ENCODE measurements at places on chromosomes 16 and 17.

DNA sequence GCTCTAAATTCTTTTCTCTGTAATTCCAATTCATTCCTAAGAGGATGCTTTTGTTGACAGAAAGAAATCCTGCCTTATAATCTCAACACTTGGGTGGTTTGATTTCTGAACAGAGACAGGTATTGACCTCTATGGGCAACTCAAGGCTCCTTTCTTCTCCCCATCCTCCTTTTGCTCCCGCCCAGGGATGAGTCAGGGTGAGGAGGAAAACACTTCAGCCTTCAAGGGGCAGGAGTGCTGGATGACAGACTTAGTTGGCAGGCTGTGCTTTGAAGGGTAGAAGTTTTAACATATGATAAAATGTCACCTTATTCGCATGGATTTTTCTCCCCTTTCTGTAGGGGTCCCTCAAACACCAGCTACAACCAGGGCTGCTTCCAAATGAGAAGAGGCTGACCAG lies 16.7 kb upstream of the TOM1L1 start:
- no peak for DNase-seq

GRCh38 chr16:49116873-49117272 lies 164.8 kb downstream of the CBLN1 start:
- no peak for DNase-seq

DNA sequence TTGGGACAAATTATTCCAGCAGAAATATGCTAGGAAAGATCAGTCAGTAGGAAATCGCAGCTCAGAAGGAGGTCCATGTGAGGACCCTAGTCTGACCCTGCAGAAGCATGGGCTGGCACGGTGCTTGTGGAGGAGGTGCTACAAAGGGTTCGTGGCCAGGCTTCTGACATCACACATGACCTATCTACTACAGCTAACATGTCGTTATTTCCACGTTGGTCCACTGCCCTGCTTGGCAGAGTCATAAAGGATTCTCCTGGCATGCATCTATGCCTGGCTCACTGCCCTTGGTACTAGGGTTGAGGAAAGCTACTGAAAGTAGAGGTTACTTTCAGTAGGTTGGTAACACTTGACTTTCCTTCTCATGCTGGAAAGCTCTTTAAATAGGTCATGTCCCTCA lies 118.1 kb upstream of the SHISA6 start:
- no peak for DNase-seq

DNA sequence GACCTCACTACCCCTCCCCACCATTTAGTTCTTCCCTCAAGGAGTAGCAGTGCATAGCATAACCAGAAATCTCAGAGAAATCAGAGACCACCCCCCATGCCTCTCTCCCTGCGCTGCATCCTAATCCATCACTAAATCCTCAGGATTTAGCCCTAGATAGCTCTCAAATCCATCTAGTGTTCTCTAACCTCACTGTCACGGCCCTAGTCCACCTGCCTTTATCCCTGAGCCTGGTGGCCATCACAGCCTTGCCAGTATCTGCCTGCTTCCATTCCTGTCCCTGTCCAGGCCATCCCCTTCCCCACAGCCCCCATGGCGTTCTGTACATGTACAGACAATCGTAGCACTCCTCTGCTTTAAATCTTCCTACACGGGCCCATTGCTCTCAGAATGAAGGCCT lies 19.1 kb downstream of the CBLN1 start:
- no peak for DNase-seq

DNA sequence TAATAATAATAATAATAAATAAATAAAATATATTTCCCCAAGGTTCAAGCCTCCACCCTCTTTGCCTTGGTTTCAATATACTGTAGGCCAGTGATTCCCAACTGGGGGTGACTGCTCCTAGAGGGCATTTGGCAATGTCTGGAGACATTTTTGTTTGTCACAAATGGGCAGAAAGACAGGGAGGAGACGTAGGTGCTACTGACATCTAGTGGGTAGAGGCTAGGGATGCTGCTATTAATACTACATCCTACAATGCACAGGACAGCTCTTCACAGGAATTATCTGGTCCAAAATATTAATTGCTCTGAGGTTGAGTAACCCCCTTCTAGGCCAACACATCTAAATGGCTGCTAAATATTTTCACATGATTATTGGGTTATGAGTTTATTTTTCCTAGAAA lies 12.8 kb upstream of the PRR14 start:
- no peak for DNase-seq

DNA sequence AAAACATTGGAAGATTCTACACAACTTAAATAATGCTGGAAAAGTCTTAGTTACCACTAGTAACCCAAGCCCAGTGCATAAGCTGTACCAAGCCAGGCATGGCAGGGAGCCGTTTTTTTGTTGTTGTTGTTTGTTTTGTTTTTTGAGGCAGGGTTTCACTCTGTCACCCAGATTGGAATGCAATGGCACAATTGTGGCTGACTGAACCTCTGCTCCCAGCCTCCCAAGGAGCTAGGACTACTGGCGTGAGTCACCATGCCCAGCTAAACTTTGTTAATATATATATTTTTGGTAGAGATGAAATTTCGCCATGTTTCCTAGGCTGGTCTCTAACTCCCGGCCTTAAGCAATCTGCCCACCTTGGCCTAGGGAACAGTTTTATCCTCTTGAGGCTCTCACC lies 564 bp upstream of the TMIGD1 start:
- DNase-seq: no peak

GRCh38 chr17:32100971-32101631 lies 41.2 kb upstream of the RHOT1 start:
- DNase-seq: no peak

GRCh38 chr17:78196716-78197115 lies 9.6 kb downstream of the AFMID start:
- no peak for DNase-seq

- DNase-seq: no peak
Measured at GRCh38 chr16:10791048-10791447, 27.5 kb downstream of the TVP23A start.

DNA sequence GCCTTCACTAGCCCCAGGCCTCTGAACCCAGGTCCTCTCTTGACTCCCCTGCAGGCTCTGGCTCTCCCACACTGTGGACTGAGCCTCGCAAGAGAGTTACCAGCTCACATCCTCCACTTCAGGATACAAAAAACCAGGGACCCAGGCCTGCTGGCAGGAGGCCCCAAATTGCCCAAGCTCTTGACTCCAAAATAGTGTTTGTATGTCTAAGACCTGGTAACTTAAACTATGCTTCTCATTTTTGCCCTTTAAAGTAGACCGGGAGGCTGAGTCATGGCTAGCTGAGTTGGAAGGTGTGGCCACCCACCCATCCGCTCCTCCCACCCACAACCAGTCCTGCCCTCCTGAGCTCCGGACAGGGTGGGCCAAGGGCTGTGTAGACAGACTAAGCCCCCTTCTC lies 250.0 kb downstream of the SOX9 start:
- no peak for DNase-seq

- no peak for DNase-seq
Measured at GRCh38 chr16:79661578-79661977, 61.0 kb upstream of the MAF start.
